T-cell (primary cell): ENCODE measurements at places on chromosomes 13 and 19.
A peak's percentile ranks its signal among the peaks of the same experiment; 100 is the strongest.

GRCh38 chr19:51186323-51186722 lies 38.6 kb upstream of the CD33 start:
- DNase-seq = no peak

DNA sequence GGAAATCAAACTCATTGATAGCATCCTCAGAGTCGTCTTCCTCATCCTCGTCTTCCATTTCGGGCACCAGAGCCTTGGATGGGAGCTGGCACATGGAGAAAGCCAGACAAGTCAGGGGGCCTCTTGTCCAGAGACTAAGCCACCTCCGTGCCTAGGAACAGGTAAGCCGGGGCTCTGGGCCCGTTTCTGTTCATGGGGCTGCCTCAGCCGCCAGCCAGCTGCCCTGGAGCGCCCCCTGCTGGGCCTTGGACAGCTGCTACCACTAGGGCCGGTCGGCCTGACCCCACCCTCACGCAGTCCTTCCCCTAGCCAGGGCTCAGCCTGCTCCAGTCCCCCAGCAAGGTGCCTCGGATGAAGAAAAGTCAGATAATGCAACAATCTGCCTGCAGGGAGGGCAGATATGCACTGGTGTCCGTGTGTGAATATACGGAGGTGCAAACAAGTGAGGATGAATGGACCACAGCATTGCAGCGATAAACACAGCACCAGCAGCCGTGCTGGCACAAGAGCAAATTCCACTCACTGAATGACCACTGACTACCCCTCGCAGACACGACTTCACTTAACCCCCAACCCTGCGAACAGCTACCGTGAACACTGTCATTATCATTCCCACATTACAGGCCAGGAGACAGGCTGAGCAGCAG lies 11.9 kb upstream of the PRKD2 start:
- DNase-seq = peak; percentile 70

DNA sequence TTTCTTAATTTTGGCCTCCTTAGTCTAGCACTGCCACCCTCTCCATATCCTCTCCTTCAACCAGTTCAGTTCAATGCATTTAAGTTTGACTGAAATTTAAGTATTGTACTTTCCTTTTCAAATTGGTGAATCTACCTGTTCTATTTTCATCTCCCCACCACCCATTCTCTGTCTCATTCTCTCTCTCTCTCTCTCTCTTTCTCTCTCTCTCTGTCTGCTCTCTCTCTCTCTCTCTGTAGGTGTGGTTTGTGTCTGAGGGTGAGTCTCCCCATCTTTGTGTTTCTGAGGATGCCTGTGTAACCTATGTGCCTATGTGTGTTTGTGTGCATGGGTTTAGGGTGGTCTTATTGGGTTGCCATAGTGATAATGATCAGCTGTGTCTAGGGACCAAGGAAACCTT lies 10.1 kb downstream of the PDX1 start:
- no peak for DNase-seq

DNA sequence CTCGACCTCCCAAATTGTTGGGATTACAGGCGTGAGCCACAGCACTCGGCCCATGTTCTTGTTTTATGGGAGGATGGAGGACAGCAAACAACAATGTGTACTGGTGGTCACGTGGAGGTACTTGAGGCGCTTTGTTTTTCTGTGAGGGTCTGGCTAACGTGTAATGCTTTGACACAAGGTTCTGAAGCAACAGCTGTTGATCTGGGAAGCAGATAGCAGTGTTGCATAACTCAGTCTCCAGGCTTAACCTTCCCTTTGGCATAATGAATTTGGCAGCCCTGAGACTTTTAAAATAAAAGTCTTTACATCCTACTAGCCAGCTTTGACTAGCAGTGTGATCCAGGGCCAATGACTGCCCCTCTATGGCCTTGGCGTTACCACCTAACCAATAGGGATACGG lies 6.9 kb upstream of the ZNF580 start:
- no peak for DNase-seq

- no peak for DNase-seq
Observed at GRCh38 chr13:37598597-37598996, at the start of gene POSTN. TSS of gene POSTN (minus strand) at chr13:37598768. CDS start at chr13:37598726, 42 bp downstream.

DNA sequence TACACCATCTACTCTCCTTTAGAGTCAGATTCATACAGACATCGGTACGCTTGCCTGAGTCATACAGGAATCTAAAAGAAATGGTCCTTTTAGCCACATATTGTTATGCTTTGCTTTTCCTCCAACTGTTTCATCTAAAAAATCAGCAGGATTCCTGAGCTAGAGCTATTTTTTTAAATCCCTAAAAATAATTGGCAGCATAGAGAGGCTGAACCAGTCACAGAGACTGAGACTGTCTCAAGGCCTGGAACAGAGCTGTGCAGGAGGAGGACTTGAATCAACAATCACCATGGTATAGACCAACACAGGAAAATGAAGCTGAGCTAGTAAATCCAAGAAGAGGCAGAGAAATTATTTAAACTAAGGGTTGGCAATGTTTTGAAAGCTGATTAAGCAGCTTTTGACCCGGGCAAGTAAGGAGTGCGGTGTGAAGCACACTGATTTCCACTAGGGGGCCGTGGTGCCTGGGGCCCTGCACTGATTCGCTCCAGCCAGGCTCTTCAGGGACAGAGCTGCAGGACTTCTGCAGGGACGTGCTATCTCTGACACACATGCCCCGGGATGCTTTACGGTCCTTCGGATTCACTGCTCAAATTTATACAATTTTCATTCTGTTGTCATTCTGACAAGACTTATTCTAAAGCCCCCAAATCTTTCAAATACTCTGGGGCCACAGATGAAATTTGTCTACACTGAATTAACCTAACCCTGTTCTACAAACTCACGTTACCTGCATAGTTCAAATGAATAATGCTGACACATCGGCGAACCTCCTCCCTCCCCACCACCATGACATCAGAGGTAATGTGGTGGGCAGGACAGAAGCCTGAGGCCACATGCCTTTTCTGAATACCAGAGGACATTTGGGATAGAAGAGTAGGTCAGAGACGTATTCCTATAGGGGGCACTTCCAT lies 87.6 kb upstream of the SLC15A1 start:
- peak; percentile 46 for DNase-seq

DNA sequence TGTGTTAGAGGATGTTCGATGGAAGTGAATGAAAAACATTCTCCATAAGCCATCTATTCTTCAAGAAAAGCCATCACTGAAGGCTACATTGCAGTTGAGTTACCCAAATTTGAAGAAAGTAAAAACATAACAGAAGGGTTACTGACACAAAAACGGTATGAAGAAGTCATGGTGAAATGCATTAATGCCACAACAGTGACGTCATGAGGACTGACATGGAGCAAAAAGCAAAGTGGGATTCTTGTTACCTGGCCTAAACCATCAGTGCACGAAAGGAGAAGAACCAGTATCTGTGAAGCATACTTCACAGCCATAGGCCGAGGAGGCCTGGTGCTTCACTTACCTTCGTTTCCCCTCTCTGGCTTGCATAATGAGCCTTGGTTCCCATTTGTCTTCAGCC lies 58.7 kb downstream of the LRRC63 start:
- no peak for DNase-seq

DNA sequence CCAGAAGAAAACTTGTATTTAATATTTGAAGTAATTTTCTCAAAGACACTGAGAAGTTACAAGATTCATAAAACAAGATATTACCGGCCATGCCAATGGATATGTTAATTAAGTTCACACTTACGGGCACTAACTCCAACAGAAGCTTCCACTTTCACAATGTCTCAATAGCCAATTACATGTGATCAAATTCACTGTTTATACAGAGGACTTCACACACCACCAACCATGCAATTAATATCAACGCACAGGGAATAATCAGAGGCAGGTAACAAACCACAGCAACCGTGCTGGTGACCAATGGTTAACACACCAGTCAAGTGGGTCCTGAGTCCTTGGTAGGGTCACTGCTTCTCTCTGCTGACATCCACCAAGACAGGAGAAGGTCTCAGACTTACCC lies 5.9 kb upstream of the ACOD1 start:
- no peak for DNase-seq

DNA sequence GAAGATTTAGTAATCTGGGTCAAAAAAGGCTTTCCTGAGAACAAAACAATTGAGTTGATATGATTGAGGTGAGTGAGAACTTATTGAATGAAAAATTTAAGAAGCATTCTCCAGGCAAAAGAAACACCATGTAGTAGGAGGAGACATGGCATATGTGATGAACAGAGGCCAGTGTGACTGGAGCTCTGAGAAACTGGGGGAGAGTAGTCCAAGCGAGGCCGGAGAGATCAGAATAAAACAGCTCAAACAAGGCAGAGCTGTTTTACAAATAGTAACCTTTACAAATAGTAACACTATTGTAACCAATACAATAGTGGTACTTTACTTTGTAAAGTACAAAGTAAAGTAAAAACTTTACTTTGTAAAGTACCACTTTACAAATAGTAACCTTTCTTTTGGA lies 1159.1 kb downstream of the PCDH9 start:
- DNase-seq = no peak

DNA sequence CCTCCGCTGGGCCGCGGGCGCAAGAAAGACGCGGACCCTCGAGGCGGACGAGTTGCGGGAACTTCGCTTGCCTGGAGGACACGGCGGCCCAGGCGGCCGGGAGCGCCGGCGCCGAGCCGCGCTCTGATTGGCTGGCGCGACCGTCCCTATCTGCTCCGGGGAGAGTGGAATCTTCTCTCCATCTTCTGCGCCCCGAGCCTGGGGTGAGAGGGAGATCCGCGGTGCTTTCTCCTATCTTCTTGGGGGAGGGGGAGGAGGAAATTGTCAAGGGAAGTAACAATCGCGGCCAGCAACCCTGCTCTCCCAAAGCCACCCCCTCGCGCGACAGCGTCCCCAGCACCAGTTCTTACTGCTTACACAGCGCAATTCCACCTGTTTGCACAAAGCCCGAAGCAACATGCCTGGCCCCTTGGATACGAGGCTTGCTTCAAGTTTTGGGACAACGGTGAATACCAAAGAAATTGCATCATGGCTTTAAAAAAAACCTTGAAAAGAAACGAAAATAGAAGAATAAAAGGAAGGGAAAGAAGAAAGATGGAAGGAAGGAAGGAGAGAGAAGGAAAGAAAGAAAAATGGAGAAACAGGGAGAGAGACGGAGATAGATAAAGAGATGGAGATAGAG lies 4.8 kb downstream of the SOX21 start:
- DNase-seq = no peak

GRCh38 chr13:113566227-113566561 lies 18.4 kb upstream of the TFDP1 start:
- DNase-seq = no peak

DNA sequence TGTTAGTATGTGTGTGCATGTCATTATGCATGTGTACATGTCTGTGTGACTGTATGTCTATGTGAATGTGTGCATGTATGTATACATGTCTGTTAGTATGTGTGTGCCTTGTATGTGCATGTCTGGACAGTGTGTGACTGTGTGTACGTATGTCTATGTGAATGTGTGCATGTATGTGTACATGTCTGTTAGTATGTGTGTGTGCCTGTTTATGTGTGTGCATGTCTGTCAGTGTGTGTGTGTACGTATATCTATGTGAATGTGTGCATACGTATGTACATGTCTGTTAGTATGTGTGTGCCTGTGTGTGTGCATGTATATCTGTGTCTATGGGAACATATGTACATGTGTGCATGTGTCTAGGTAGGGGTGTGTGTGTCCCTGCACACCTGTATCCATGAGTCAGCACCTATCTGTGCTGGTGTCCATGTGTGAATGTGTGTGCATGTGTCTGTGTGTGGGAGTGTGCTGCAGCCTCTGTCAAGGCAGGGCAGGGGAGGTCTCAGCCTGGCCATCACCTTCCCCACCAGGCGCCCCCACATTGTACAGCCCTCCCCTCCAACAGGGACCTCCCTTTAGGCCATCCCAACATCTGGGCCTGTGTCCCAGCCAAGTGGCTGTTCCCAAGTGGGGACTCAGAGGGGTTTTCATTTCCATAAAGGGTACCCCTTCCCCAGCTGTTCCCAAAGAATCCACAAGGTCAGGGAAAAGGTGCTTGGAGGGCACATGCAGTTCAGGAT lies 4.4 kb downstream of the GAS6 start:
- no peak for DNase-seq

DNA sequence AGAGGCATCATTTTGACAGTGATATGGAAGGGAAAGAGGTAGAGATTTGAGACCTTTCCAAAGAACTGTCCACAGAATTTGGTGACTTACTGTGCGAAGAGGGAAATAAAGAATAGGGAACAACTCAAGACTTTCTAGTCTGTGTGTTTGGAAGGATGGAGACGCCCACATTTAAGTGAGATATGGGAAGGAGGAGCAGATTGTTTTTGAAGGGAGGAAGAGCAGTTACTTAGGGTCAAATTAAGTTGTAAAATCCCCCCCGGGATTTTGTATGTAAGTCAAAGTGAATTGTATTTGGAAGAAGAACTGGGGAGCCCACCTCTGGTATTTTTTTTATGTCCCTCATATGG lies 1.2 kb downstream of the USPL1 start:
- DNase-seq = no peak

- no peak for DNase-seq
Observed at GRCh38 chr13:75372517-75372916, 109.5 kb downstream of the TBC1D4 start.

GRCh38 chr19:19662344-19662743 lies 1.1 kb downstream of the ATP13A1 start:
- no peak for DNase-seq

DNA sequence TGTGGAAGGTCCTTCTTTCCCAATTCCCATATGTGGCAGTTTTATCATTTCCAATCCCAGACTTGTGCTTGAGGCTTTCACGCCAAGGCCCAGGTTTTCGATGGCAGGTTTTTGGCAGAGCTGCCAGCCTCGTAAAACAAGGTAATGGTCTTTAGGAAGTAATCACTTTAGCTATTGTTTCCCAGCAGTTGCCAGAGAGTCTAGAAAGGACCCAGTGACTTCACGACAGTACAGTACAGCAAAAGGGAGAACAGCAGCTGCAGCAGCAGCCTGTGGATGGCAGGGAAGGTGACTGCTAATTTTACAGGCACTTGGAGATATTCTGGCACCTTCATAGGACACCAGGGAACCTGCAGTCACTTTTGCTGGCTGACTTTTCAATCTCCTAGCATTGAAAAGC lies 291.6 kb upstream of the MAB21L1 start:
- no peak for DNase-seq

- no peak for DNase-seq
Observed at GRCh38 chr13:52738719-52739467, 727 bp downstream of the CNMD start.

- DNase-seq = no peak
Observed at GRCh38 chr19:5308451-5309437, 31.9 kb downstream of the PTPRS start.

DNA sequence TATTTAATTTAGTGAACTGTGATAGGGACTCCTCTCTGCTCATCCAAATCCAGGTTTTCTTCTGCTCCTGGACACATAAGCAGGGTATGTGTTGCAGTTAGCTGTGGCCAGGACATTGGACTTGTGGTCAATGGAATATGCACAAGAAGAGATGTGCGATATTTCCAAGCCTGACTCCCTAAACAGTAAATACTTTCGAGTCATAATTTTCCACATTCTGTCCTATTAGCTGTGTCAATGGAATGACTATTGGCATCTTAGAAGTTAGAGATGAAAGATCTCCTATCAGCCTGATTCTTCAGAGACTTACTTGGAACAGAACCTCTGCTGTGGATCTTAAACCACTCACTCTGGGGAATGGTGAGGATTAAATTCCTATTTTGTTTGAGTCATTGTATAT lies 771.0 kb downstream of the EFNB2 start:
- DNase-seq = no peak

- DNase-seq = no peak
Observed at GRCh38 chr13:75079226-75079625, 402.7 kb downstream of the TBC1D4 start.
